ENCODE measurements at places on chromosomes 5 and 9. TPM values are rescaled to one million over a fixed set of nuclear protein-coding genes. Genes with fewer than 3 reads are reported as not detected.

CCNB1 gene
- total RNA-seq: 283 TPM

LCN9 gene
- total RNA-seq: not detected

IFNA13 gene
- not detected for total RNA-seq

CENPH gene
- 27.7 TPM for total RNA-seq

MYMK gene
- not detected for total RNA-seq

DND1 gene
- total RNA-seq: 0.92 TPM

All from A549 treated with CORT108297 at 1 μM for 4 hours (cell line).